NCI-H187 treated with DMSO at 0.1 percent for 48 hours (cell line): ENCODE measurements at places on chromosomes 1 and 21.

DNA sequence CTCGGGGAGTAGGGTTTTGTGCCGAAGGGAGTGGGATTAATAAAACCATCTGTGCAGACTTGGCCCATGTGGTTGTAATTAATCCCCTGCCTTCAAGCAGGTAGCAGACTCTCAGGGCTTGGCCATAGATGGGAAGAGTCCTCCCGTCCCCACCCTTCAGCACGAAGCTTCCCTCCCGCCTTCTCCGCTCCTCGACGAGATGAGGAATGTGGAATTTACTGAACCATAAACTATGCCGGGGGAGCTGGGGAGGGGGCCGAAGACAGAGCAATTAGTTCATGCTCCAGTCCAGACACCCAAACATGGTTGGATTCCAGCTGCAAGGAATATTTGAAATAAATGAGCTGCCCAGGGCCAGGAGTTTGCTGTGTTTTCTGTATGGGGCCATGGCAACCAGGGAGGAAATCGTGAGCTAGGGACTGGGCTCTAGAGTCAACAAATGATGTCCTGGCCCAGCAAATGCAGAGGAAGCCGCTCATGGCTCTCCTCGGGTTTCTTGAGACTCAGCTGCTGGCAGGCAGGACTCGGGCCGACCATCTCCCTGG, 78.8 kb downstream of the SPSB1 start:
- no peak for DNase-seq

DNA sequence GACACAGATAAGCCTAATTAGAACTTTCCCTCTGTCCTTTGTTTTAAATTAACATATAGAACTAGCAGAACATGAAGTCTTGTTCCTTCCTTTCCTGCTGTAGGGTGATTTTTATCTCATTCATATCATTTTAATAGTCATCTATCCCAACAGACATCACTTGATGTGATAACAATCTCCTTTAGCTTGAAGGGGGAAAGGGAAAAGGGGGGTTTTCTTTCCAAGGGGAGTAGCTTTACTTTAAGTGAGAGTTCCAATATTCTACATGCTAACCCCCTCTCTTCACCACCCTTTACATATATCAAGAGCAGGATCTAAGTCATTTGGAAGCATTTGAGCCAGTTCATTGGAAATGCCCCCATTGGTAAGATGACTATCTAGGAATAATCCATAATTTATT, 241.9 kb downstream of the HHIPL2 start:
- no peak for DNase-seq

DNA sequence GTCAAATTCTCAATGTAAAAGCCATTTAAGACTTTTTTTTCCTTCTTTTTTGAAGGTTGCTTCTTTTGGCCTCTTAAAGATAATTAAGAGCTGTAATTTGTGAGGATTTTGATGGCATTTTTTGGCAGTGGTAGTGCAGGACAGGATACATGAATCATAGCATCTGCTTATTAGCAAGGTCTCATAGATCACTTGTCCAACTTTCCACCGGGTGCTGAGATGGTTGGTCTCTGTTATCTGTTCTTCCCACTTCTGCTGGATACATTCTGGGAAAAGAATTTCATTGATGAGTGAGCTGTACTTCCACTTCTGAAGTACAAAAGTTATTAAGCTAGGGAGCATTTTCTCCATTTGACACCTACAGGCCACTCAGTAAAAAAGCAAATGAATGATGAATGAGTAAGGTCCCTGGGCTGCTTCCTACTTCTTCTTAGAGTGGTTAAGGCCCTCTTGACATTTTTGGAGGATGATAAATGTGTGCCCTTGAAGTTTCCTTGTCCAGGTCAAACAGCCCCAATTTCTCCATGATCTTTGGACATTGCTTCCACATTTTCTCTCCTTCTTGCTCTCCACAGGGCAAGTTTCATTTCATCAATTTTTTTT, 100.6 kb downstream of the ROR1 start:
- no peak for DNase-seq

GRCh38 chr1:41488040-41488951, 3.8 kb upstream of the EDN2 start:
- no peak for DNase-seq

GRCh38 chr1:29519788-29520110, 283.4 kb downstream of the PTPRU start:
- DNase-seq = no peak

- DNase-seq = no peak
These were observed 612.0 kb downstream of the MATN1 start for GRCh38 chr1:30111431-30111830.

DNA sequence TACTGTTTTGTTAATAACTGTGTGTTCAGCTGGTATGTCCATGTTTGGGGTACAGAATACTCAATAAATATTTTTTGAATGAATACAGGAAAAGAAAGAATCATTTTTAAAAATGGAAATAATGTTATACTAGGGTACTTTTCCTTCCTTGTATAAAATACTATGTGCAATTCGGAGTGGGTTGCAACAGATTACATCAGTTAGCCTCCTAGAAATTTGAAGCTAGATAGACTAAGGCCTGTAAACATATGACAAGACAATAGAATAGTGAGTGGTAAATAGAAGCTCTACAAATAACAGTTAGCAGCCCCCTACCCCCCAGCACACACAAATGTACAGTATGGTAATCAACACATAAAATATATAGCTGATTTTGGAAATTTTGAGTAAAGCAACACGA, 195.9 kb downstream of the KCNT2 start:
- no peak for DNase-seq

DNA sequence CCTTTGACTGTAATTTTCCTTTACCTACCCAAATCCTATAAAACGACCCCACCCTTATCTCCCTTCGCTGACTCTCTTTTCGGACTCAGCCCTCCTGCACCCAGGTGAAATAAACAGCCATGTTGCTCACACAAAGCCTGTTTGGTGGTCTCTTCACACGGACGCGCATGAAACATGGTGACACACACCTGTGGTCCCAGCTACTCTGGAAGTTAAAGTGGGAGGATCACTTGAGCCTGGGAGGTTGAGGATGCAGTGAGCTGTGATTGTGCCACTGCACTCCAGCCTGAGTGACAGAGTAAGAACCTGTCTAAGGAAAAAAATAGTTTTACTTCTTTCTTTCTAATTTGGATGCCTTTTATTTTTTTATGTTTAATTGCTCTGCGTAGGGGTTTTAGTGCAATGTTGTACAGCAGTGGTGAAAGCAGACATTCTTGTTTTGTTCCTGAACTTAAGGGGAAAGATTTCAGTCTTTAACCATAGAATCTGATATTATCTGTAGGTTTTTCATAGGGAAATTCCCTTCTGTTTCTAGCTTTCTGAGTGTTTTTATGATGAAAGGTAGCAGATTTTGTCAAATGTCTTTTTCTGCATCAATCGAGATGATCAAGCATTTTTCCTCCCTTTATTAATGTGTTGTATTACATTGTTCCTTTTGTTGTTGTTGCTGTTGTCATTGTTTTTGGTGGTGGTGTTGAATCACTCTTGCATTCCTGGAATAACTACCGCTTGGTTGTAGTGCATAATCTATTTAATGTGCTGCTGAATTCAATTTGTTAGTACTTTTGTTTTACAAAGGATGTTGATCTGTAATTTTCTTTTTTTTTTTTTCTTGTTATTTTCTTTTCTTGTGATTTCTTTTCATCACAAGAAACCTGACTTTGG, 497.4 kb downstream of the DISC1 start:
- DNase-seq = no peak

GRCh38 chr21:17869115-17869514, 50.0 kb upstream of the C21orf91 start:
- DNase-seq = no peak

- no peak for DNase-seq
These were observed 627 bp downstream of the CERS2 start for GRCh38 chr1:150973836-150974579.

DNA sequence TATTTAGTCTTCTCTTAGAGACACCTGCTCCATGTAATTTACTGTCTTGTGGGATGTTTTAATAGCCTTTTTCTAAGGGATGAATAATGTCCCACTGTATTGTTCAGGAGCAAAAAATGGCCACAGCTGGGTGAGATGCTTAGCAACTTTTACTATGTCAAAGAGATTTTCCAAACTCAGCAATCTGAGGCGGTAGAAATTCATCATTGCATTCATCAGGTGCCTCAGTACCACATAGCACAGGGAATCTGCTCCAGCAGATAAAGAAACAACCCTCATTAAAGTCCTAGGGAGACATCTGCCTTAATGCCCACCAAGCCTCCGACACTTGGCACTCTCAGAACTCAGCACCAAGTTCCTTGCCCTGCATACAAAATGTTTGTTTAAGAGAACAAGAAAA, 266.9 kb downstream of the SIPA1L2 start:
- no peak for DNase-seq
